ENCODE measurements at places on chromosomes 7 and 10. TPM values are rescaled to one million over a fixed set of nuclear protein-coding genes. Genes with fewer than 3 reads are reported as not detected.

GRCh38 chr7:39691821-39692220, 68.4 kb downstream of the RALA start:
- H3K36me3 ChIP-seq = peaks cover 67% of the 10 kb centered on the region
- no peak overlapping the region for H3K27ac ChIP-seq
- no peaks in the 10 kb centered on the region for H3K27me3 ChIP-seq
- H3K4me3 ChIP-seq = no peak overlapping the region
- DNase-seq = no peak

GRCh38 chr7:18570890-18571478, 75.4 kb downstream of the HDAC9 start:
- H3K36me3 ChIP-seq = no peaks in the 10 kb centered on the region
- no peak overlapping the region for H3K27ac ChIP-seq
- no peak overlapping the region for H3K4me3 ChIP-seq
- H3K4me1 ChIP-seq = no peaks in the 10 kb centered on the region
- no peak for DNase-seq

DNA sequence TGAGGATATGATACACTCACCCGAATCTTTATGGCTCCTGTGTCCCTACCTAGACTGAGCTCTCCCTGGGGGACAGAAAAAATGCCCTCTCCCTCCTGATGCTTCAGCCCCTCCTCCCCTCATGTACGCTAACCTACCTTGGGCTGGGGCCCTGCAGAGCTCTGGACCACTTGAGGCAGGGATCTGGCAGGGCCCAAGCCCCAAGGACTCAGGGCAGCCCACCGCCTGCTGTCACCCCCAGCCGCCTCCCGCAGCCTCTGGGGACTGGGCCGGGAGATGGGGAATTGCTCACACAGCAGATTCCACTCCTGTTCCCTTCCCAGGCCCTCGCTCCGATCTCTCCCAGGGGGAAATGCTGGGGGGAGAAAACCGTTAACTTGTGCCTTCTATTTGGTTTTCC, 32.9 kb upstream of the LBX1 start:
- H3K4me1 ChIP-seq = peaks cover 27% of the 10 kb centered on the region
- H3K36me3 ChIP-seq = no peaks in the 10 kb centered on the region
- H3K27ac ChIP-seq = no peak overlapping the region
- no peak for DNase-seq

GRCh38 chr7:38016567-38016966, 96.1 kb downstream of the EPDR1 start:
- no peak overlapping the region for H3K27ac ChIP-seq
- H3K4me3 ChIP-seq = no peak overlapping the region
- DNase-seq = no peak
- no peaks in the 10 kb centered on the region for H3K36me3 ChIP-seq
- H3K4me1 ChIP-seq = no peaks in the 10 kb centered on the region
- H3K27me3 ChIP-seq = no peaks in the 10 kb centered on the region

DNA sequence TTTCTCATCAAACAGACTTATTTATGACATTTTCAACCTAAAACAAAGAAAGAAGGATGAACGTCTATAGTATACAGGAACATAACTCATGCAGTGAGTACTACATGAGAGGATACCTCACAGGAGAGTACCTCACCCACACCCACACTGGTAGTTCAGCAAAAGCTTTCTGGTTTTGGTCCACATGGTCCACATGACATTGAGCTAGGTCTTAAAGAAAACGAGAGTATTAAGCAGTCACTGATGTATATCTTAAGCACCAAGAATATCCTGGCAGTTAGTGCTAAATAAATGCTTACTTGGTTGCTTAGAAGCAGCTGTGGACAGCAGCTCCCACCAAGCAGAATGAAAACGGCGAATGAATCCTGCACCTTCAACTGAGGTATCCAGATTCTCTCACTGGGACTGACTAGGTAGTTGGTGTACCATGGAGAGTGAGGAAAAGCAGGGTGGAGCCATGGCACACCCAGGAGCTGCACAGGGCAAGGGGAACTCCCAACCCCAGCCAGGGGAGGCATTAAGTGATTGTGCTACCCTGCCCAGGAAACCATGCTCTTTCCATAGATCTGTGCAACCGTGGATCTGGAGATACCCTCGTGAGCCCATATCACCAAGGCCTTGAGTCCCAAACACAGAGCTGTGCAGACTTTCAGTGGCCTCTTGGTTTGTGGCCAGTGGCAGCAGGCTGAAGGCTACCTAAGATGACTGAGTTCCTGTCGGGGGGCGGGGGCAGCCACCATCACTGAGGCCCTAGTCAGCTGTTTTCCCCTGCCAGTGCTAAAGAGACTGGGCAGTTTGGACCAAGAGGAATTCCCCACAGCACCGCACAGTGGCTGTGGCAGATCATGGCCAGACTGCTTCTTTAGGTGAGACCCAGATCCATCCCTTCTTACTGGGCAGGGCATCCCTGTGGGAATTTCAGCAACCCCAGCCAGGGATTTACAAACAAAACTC, 143.4 kb downstream of the SGMS1 start:
- no peaks in the 10 kb centered on the region for H3K27me3 ChIP-seq
- no peak overlapping the region for H3K27ac ChIP-seq
- no peak for DNase-seq
- no peak overlapping the region for H3K4me3 ChIP-seq
- no peaks in the 10 kb centered on the region for H3K4me1 ChIP-seq

PTN gene
- 4.8 TPM for total RNA-seq

- H3K4me1 ChIP-seq = no peaks in the 10 kb centered on the region
- H3K27me3 ChIP-seq = no peaks in the 10 kb centered on the region
- DNase-seq = peak; percentile 63
- H3K27ac ChIP-seq = no peak overlapping the region
- no peaks in the 10 kb centered on the region for H3K36me3 ChIP-seq
- H3K4me3 ChIP-seq = no peak overlapping the region
Observed at GRCh38 chr7:9600974-9601373, 1167.6 kb downstream of the NXPH1 start.

C10orf90 gene
- 0.33 TPM for total RNA-seq

CCDC146 gene
- total RNA-seq = 1.7 TPM

SFRP5 gene
- total RNA-seq = 1.3 TPM

- peak overlapping the region; percentile 99 for H3K4me3 ChIP-seq
- no peak overlapping the region for H3K27ac ChIP-seq
- H3K36me3 ChIP-seq = peaks cover 4% of the 10 kb centered on the region
- DNase-seq = peak; percentile 47
Observed at GRCh38 chr10:112182784-112183328, 709 bp downstream of the GPAM start.

EGR2 gene
- 0.84 TPM for total RNA-seq

GRCh38 chr7:1691601-1692514, 21.8 kb downstream of the ELFN1 start:
- DNase-seq = peak; percentile 38
- no peak overlapping the region for H3K4me3 ChIP-seq
- H3K27me3 ChIP-seq = no peaks in the 10 kb centered on the region
- no peaks in the 10 kb centered on the region for H3K36me3 ChIP-seq
- no peak overlapping the region for H3K27ac ChIP-seq

EFCAB10 gene
- 0.50 TPM for total RNA-seq

Measured in endodermal cell (in vitro differentiated cells).